Hepatic stellate cell (primary cell): ENCODE measurements at places on chromosomes 6 and 20.
A peak's percentile ranks its signal among the peaks of the same experiment; 100 is the strongest.

DNA sequence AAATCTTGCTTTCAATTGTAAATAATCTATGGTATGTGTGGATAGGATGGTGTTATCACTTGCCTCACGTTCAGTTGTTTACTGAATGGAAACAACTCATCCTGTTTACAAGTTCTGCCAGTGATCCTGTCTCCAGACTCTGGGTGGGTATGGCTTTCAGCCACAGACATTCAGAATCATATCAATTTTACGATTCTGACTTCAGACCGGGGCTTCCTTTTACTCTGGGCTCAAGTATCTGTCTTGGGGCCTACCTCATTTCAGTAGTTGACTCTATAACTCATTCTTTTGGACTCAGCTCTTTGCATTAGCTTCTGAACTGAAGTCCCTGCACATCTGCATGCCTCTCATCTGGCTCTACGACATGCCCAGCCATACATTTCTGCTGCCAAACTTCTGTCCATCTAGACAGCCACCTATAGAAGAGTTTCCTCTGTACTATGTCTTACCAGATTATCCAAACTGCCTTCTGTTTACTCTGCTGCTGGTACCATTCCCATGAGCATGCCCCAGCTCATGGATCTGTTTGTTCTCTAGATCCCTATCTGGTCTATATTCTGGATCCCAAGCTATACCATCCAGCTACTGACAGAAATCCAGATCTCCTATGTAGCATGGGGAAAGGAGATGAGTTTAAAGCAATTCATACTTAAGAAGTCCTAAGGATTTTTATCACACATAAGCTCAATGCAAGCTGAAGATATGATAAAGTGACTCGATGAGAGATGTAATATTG is 34.3 kb downstream of the FYN start:
- DNase-seq: no peak

GRCh38 chr6:40674170-40674569 is 87.0 kb upstream of the LRFN2 start:
- no peak for DNase-seq

DNA sequence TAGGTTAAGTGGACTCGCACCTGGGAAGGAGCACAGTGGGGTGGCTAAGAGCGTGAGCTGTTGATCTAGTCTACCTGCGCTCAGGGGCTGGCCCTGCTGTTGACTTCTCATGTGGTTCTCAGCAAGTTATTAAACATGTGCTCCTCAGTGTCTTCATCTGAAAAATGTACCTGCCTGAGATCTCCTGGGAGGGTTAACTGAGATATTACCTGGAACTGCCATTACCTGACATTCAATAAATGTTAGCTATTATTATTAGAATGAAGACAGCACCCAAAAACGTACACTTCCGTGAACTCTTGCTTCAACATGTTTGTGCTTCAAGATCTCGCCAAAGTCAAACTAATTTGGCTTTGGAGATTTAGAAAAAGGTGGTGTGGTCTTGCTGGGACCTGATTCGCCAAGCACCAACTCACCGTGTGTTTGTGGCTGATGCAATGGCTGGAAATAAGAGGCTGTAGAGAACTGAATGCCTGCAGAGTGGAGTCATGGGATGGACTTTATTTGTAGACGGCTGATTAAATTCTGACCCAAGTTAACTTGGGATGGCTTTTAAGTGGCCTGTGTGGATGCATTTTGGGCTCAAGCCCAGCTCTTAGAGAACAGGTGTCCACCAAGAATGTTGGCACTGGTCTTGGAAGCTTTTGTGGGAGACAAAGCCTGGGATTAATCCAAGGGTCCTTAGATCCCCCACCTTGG is 692.9 kb downstream of the QKI start:
- no peak for DNase-seq

DNA sequence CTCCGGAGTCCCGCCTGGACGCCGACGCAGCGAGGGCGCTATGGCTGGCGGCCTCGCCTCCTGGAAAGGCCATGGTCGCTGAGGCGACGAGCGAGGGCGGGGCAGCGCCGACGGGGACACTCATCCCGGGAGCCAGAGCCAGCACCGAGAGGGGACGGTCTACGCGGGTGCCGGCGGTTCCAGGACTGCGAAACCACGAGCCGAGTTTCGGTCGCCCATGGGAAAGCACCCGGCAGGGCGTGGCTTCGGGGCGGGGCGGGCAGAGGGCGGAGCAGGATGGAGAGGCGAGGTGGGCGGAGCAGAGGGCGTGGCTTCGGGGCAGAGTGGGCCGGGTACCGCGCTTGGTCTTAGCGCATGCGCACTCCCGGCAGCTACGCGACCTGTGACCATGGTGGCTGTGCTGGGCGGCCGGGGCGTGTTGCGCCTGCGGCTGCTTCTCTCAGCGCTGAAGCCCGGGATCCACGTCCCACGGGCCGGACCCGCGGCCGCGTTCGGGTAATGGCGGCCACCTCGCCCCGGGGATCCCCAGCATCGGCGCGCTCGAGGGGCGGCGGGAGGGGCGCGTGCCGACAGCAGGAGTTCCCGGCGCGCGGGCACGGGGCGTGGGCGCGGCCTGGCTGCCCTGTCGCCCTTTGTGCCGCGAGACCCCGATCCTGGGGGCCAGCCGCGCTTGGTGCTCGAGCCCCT is at the start of gene BPHL:
TSS of gene BPHL (plus strand) at position 359 of the 687 bp plus-strand sequence. CDS start at position 389, 30 bp downstream.
- peak; percentile 99 for DNase-seq

- no peak for DNase-seq
Observed at GRCh38 chr6:134169871-134170486, 117.6 kb upstream of the SLC2A12 start.

DNA sequence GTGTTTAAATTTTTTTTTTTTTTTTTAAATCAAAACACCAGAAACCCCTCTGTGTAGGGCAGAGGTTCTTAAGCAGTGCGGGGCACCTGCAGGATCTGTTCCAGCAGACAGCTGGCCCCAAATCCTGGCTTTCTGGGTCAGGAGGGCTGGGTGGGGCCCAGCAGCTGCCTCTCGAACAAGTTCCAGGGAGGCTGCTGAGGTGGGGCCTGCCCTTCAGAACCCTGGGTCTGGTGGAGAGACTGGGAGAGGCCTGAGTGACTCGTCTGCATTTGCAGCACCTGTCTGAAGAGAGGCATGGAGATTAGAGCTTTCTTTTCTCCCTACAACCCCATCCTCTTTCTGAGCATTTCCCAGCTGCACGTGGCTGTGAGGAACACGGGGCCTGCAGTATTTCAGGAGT is 8.4 kb downstream of the PSMG4 start:
- no peak for DNase-seq

- DNase-seq: no peak
Observed at GRCh38 chr6:36120979-36121786, 9.1 kb upstream of the MAPK13 start.

DNA sequence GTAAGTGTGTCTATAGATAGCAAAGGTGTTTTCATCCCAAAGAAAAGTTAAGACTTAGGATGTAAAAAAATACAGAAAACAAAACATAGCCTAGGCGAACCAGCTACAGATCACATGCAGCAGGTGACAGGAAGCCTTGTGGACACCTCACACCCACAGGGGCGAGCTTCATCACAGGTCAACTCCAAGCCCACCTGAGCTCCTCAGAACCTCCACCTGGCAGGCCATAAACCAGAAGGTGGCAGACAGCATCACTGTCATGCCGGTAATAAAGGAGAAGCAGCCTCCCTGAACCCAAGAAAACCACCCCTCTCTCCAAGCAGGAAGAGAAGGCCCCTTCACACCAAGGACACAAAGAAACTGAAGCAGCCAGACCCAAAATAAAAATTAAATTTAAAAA is 1.0 kb downstream of the RALGAPA2 start:
- no peak for DNase-seq

- DNase-seq: no peak
Observed at GRCh38 chr20:9744551-9744950, 94.3 kb downstream of the PAK5 start.

DNA sequence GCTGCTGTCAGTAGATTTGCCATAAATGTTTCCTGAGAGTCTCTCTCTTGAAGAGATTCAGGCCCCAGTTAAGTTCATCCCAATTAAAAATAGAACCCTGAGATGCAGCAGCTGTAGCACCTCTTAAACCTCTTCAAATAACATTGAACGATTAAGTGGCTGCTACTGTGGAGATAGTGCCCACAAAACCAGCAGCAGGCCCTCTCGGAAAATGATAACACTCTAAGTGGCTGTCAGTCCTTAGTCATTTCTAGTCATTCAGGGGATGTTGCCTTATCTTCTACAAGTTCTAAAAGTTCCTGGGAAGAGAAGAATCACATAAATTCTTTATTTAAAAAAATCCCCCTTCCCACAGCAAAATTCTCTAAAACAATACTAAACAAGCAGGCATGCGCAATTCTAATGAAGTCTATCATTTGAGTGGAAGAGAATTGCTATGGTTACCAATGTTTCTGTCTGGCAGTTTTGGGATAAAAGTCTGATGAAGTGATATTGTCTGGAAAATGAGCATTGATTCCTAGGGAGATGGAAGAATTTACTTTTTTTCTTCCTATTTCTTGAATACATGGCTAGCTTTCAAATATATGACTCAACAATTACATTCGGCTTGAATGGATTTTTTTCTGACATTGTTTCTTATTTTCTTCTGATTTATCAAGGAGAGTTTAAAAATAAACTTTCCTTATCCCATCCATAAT is 131.9 kb downstream of the TRMT11 start:
- DNase-seq: no peak

DNA sequence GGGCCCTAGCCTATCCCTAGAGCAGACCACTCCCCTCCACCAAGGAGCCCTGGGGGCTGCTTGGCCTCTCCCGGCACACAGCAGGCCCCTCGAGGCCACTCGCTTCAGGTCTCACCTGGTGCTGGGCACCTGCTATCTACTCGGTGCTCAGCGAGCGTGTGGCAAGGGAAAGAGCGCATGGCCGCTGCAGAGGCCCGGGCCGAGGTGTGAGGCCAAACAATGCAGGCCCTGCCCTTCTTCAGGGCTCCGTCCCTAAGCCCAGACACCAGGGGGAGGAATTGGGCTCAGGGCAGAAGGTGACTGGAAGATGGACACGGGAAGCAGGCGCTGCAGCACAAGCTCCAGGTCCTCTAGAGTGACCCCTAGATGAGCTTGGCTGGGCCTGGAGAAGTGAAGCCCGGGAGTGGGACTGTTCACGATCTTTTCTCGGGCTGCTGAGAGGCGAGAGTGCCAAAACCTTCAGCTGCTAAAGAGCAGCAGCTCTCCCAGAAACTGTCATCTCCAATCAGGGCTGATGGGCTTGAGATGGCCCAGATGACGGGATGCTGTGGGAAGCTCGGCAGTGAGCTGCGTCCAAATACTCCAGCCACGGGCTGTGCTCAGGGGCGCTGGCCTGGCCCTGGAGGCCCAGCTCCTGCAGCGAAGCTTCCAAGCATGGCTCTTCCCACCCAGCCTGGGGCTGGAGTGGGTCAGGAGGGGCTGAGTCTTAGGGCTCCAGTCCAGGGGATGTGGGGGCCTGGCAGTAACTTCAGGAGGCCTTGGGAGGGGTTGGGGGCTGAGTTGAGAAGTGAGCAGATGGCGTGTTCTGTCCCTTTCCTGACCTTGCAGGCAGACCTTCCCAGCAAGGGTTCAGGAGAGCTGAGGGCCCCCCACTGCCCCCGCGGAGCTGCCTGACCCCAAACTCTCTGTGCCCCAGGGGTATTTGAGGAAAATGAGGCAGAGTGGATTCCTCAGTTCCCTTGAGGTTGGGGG is 43.7 kb downstream of the APCDD1L start:
- DNase-seq: no peak

DNA sequence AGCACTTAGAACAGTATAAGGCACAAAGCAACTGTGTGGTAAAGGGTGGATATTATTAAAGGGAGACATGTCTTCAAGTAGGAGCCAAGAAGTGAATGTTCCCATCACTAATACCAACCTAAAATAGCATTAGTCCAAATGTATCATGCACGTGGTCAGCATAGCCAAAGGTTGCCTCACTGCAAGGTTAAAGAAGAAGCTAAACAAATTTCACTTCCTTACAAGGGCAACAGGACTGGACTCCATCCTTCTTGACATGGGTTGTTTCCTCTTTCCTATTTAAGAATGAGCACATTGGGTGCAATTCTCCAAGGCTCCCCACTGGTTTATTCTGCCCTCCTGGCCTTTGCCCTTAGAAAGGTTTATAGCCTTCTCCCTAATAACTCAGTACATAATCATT is 186.7 kb downstream of the PHACTR1 start:
- no peak for DNase-seq

DNA sequence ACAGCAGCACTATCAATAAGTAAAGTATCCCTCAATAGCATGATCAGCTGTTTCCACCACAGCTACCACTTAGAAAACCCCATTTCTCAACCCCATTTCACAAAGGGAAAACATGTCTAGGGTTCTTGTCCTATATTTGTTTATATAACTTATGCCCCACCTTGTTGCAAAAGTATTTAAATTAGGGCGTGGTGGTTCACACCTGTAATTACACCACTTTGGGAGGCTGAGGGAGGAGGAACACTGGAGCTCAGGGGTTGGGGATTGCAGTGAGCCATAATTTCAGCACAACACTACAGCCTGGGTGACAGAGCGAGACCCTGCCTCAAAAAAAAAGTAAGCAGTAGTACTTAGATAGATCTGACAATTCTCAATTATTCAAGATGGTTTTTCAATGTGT is 3.7 kb downstream of the MRPL14 start:
- DNase-seq: no peak

DNA sequence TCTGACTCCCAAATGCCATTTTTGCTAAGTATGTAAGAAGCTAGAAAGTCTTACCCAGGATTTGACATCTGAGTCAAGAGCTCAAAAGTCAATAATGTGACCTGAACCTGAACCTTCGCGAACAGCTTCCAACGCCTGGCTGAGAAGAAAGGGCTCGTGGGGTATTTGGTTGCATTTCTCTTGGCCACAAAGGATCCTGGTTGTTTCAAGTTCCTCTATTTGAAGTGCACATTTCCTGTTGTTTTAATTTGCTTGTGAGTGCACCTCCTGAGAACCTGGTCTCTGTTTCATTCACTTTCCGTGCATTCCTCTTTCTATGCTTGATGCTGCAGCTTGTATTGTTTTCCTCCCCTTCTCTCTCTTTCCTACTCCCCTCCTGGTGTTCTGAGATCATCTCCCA is 212.5 kb downstream of the FOXA2 start:
- no peak for DNase-seq
